ENCODE measurements at places on chromosomes 2 and 18.

DNA sequence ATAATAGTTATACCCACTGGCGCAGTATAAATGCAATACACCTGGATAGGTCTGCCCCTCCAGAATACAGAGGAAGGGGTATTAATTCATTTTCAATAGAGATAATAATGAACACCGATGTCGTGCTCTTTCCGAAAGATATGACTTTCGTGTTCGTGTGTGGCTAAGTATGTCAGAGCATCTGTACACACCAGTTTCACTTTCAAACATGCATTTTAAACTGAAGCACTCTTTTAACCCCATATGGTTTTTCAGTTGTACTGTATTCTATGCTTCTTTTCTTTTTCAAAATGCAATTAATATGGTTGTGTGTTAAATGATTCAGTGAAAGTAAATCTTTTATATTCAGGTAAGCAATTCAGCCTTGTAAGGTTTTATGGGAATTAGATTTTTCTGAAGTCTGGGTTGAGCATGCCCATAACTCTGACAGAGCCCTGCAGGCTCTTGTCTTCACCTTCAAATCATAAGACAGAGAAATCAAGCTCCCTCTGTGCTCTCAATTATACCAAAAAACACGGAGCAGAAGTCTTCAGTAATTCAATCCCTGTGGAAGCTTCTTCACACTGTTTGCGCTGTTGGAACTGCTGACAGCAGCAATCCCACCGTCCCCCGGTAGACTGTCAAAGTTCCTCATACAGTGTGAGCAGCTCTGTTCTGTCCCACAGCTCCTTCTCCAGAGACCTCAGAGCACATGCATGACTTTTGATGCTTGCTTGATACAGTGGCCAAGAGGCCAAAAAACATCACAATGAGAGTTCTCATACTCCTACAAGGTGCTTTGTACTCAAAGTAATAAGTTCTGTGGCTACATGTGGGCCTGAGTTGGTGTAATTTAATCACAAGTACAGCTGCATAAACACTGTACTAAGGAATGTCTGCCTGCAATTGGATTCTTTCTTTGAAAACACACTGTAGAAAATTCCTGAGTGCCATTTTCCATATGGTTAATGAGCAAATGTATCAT, 186.8 kb downstream of the ZNF521 start:
- peak overlapping the region; percentile 92 for H3K27ac ChIP-seq
- H3K4me1 ChIP-seq: peaks cover 10% of the 10 kb centered on the region
- no peaks in the 10 kb centered on the region for H3K27me3 ChIP-seq
- H3K36me3 ChIP-seq: no peaks in the 10 kb centered on the region
- DNase-seq: no peak

DNA sequence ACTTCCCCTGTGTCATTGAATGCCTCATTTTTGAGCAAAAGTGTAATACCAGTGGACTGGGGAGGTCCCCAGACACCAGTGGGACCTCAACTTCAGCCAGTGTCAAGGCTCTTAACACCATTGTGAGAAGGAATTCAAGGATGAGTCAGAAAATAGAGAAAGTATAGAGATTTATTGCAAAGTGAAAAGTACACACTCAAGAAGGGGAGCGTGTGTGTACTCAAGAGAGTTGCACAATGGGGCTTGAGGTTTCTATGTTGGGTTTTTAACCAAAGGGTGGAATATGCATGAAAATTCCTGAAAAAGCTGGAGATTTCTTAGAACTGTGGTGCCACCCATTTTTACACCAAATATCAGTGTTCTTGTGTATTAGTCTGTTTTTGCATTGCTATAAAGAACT, 81.9 kb downstream of the ADCYAP1 start:
- DNase-seq: no peak
- no peaks in the 10 kb centered on the region for H3K4me1 ChIP-seq
- H3K27me3 ChIP-seq: no peaks in the 10 kb centered on the region
- H3K36me3 ChIP-seq: no peaks in the 10 kb centered on the region
- no peak overlapping the region for H3K4me3 ChIP-seq

GRCh38 chr2:218234521-218234920, 17.5 kb downstream of the ARPC2 start:
- DNase-seq: no peak
- H3K27ac ChIP-seq: peak overlapping the region; percentile 75
- H3K36me3 ChIP-seq: peaks cover 95% of the 10 kb centered on the region
- H3K4me1 ChIP-seq: peaks cover 37% of the 10 kb centered on the region
- H3K4me3 ChIP-seq: no peak overlapping the region
- H3K27me3 ChIP-seq: no peaks in the 10 kb centered on the region

GRCh38 chr2:20139407-20140172, 85.3 kb downstream of the SDC1 start:
- no peak overlapping the region for H3K27ac ChIP-seq
- H3K4me1 ChIP-seq: no peaks in the 10 kb centered on the region
- no peak for DNase-seq
- H3K4me3 ChIP-seq: no peak overlapping the region
- H3K36me3 ChIP-seq: no peaks in the 10 kb centered on the region

GRCh38 chr2:169091761-169092519, 22.6 kb downstream of the DHRS9 start:
- H3K27ac ChIP-seq: no peak overlapping the region
- DNase-seq: no peak
- H3K27me3 ChIP-seq: peaks cover 12% of the 10 kb centered on the region
- H3K4me1 ChIP-seq: peaks cover 9% of the 10 kb centered on the region
- no peaks in the 10 kb centered on the region for H3K36me3 ChIP-seq

GRCh38 chr2:37570773-37571586, 100.5 kb downstream of the CDC42EP3 start:
- H3K4me1 ChIP-seq: peaks cover 12% of the 10 kb centered on the region
- H3K27me3 ChIP-seq: no peaks in the 10 kb centered on the region
- no peak for DNase-seq
- H3K4me3 ChIP-seq: no peak overlapping the region
- peak overlapping the region; percentile 4 for H3K27ac ChIP-seq

GRCh38 chr2:57892920-57893319, 153.7 kb upstream of the VRK2 start:
- H3K4me3 ChIP-seq: no peak overlapping the region
- peaks cover 4% of the 10 kb centered on the region for H3K36me3 ChIP-seq
- peaks cover 5% of the 10 kb centered on the region for H3K4me1 ChIP-seq
- no peaks in the 10 kb centered on the region for H3K27me3 ChIP-seq
- no peak for DNase-seq
- H3K27ac ChIP-seq: no peak overlapping the region

DNA sequence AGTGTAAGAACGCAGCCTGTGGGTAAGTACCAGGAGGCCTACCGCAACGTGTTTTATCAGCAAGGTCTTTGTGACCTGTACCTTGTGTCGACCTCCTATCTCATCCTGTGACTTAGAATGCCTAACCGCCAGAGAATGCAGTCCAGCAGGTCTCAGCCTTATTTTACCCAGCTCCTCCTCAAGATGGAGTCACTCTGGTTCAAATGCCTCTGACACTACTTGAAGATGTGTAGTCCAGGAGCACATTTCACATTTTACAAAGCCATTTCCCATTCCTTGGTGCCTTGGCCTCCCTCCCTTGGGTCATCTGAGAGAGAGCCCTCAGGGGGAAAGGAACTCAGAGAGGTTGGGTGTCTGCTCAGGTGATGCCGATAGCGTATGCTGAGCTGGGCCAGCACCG, 6.6 kb upstream of the HPCAL1 start:
- no peaks in the 10 kb centered on the region for H3K27me3 ChIP-seq
- DNase-seq: no peak
- peaks cover 13% of the 10 kb centered on the region for H3K4me1 ChIP-seq
- no peak overlapping the region for H3K4me3 ChIP-seq
- no peak overlapping the region for H3K27ac ChIP-seq

DNA sequence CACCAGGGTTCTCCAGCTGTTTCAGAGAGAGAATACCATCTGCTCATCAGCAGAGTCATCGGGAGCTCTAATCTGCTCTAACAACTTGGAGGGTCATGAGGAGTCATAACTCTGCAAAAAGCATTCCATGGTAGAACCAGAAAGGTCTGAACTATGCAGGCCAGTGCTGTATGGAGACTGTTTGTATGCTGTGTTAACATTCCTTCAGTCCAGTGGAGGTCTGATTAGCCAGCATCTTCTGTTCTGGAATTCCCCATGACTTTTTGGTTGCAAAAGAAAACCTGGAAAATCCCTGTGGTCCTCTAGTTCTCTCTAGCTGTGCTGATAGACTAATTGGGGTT, 9.4 kb upstream of the ITGB6 start:
- peaks cover 9% of the 10 kb centered on the region for H3K4me1 ChIP-seq
- H3K4me3 ChIP-seq: no peak overlapping the region
- no peak for DNase-seq
- H3K36me3 ChIP-seq: no peaks in the 10 kb centered on the region
- no peak overlapping the region for H3K27ac ChIP-seq
- H3K27me3 ChIP-seq: peaks cover 13% of the 10 kb centered on the region
